ENCODE measurements at places on chromosomes 3 and 15.

- DNase-seq: no peak
Observed at GRCh38 chr3:161737171-161737570, 240.6 kb downstream of the OTOL1 start.

GRCh38 chr15:79003301-79003700, 58.5 kb upstream of the CTSH start:
- DNase-seq: no peak

DNA sequence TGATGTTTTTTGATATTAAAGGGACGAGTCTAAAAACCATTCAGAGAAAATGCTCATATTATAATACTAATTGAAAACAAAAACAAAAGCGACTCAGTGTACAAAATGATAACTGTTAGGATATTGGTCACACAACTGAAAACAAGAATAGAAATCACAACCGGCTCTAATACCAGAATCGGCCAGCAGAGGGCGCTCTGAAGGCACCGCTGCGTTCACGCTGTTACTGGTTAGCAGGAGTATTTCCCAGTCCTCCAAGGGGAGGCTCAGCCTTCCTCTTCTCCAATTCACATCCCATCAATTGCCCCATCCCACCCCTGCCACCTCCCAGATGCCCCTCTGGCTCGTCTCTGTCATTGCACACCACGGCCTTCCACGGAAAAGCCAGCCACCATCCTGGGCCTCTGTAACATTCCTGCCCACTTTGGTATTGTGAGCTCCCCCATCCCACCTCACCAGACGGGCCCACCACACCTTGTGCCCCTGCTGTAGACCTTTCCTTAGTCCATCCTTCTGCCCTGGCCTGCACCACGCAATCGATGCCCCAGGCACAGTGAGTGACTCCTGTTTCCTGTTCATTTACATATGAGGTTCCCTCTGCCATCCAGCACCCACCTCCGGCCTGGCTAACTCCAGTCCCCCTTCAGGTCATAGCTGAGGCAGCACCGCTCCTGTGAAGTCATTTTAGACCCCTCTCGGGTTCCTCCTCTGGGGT, 8.5 kb downstream of the FAM107A start:
- DNase-seq: no peak

DNA sequence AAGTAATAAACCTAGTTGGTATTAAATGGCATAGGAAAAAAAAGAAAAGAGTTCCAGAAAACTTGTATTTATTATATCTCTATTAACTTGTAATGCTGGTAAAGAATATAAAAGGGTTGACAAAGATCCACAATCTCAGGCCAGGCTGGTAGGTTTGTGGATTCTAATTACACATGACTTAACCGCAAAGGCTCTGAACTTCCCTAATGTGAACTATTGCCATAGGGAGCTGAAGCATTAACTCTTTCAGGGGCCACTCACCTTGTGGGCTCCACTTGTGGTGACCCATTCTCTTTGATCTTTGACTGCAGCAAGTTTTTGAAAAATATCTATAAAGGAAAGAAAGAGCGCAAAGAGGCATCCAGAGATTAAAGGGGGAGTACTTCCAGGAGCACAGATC, 58.5 kb downstream of the NEK10 start:
- no peak for DNase-seq

- no peak for DNase-seq
Observed at GRCh38 chr3:186024210-186024609, 84.7 kb downstream of the ETV5 start.

GRCh38 chr3:117063930-117064329, 354.4 kb downstream of the TUSC7 start:
- DNase-seq: no peak

DNA sequence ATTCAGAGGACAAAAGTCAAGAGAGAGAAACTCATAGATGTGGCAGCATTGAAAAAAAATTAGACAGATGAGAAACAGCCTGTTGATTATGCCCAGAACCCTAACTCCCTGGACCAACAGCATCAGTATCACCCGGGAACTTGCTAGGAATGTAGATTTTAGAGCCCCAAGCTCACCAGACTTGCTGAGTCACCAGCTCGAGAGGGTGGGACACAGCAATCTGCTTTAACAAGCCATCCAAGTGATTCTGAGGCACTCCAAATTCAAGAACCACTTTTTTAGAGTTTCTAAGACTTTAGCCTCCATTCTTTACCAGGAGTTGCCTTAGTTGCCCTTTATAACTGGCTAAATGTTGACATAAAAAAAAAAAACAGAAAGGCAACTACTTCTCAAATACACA, 70.9 kb downstream of the CGGBP1 start:
- DNase-seq: no peak

DNA sequence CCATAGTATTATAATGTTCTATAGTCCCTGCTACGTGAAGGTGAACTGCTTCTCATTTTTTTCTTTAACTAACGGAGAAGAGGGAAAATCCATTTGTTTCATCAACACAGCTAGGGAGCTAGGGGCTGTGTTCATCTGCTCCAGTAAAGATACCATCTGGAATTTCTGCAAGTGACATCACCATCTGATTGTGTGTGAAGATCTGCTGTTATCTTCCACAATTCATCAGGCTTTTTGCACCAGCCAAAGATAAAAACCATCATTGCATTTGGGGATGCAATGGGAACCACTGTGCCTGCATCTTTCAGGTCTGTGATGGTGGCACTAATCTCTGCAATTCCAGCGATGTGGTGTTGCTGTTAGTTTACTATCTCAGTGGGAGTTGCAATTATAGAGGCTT, 35.5 kb upstream of the NOX5 start:
- DNase-seq: no peak

DNA sequence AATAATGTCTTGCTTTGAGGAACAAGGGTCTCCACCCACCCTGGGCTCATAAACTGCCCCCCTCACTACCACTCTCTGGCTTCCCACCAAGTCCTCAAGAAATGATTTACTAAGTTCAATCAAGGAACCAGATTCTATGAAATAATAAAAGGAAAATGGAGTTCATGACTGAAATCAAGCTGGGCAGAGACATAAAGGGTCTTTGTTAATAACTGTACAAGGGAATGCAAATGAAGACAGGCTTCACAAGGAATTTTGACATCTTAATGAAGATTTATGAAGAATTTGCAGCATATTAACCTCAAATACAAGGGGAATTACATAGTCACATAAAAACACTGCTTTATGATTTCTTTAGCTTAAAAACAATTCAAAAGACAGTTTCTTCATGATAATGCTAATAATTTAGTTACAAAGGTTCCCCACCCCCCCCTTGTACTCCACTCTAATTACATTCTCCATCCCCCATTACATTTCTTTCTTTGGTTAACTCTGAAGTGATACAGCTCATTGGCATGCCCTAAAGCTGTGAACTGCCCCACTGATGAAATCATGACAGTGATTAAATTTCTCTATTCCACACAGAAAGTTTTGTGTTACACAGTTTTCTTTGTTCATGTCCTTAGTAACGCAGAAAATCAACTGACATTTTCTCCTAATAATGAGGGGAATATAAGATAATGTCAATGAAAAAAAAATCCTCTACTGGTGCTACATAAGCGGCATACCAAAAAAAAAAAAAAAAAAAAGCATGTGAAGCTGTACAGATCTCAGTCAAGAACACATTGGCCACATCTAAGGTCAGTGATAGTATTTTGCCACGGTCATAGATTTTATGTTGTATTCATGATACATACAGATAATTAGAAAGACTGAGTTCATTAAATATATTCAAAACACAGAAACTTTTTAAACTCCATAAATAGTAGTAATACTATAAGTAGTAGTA, 54.4 kb downstream of the WWTR1 start:
- no peak for DNase-seq
